K562 (cell line): ENCODE measurements at places on chromosomes 3 and 15. TPM values are rescaled to one million over a fixed set of nuclear protein-coding genes. Genes with fewer than 3 reads are reported as not detected.

GRCh38 chr15:61115679-61116078 is 113.4 kb downstream of the RORA start:
- DNase-seq = no peak

DNA sequence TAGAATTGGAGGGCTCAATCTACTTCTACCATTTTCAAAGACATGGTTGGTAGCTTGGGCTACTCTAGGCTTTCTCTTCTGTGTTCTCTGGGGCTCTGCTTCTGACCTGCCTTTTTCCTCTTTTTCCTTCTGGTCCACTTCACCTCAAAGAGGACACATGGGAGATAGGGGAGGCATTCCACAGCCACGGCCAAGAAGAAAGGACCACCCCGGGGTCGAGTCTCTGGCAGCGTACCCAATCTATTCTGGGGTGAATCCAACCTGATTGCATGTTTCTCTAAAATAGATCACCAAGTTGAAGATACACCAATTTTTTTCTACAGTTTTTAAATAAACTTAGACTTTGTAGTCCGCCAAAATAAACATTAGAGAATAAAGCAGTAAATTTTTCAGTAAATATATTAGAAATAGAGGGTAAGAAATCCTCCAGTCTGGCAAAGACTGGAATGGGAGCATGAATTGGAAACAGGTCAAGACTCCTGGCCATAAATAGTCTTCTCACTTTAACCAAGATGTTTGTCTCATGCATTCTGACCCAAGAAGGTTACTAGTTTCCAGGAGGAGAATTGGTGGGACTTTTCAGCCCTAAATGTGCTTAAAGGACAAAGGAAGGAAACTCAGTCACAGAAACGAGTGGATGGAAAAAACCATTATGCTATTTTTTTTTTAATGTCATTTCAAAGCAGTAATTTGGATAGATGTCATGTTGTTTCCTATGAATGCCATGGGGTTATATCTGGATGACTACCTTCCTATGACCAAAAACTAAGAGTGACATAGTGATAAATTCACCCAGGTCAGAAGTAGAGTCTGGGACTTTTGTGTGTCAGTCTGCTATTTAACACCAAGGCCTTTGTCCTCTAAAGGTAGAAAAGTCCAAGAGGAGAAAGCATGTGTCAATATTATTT is 71.3 kb upstream of the PHLDB2 start:
- DNase-seq = no peak

GRCh38 chr3:23244324-23245041 is 41.4 kb downstream of the UBE2E2 start:
- DNase-seq = no peak

- no peak for DNase-seq
Measured at GRCh38 chr15:74449643-74450205, 11.2 kb downstream of the UBL7 start.

DNA sequence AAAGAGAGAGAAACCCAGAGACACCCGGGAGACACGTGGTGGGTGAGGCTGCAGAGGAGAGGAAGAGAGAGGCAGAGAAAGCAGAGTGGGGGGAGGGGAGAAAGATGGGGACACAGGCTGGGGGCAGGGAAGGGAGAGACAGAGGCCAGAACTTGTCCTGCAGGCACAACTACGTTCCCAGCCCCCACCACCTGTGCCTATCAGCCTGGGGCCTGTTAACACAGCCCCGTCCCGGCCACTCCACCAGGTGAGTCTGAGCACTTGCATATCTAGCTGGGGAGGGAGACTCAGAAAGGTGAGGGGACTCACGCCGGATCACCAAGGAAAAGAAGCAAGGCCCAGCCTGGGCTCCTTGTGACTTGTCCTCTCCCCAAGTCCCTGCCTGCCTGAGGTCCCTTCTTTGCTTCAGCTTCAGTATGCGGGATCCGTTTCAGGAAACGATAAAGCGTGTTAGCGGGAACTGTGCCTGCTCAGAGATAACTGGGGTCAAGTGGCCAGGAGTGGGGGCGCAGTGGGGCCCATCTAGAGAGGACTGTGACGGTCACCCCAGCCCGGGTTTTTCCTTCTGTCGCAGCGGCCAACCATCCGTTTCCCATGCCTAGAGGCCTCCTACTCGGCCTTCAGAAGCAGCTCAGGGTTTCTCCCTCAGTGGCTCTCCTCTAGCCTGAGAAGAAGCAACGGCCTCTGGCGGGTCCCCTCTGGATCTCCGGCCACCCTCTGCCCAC is 10.3 kb downstream of the LINGO1 start:
- peak; percentile 67 for DNase-seq

DNA sequence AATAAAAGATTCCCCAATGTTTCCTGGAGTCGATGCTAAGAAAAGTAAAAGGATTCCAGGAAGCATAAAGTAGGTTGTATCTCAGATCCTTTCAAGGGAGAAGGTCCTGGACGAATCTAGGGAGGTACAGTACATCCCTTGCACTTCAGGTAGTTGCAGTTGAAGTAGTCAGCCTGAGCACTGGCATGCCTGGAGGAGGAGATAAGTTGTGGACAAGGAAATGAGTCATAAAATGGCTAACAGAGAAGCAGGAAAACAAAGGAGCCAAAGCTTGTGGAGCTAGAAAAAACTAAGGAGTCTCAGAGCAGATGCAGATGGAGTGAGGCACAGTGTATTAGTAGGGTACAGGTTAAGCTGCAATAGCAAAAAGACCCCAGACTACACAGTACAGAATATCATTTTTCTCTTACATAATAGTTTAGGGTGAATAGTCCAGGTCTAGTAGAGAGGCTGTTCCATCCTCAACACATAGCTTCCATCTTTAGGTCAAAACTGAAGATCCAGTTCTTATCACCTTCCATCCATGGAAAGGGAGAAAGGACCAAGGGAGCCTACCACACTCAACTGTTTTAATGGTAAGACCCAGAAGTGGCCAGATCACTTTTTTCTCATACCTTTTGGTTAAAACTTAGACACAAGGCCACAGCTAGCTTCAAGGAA is 41.3 kb downstream of the COL6A5 start:
- peak; percentile 89 for DNase-seq

GRCh38 chr3:53675942-53676341 is 170.3 kb downstream of the CHDH start:
- no peak for DNase-seq

GRCh38 chr3:146625186-146625775 is 20.1 kb upstream of the PLSCR5 start:
- no peak for DNase-seq

- no peak for DNase-seq
Measured at GRCh38 chr3:69343875-69344274, 42.0 kb downstream of the FRMD4B start.

DNA sequence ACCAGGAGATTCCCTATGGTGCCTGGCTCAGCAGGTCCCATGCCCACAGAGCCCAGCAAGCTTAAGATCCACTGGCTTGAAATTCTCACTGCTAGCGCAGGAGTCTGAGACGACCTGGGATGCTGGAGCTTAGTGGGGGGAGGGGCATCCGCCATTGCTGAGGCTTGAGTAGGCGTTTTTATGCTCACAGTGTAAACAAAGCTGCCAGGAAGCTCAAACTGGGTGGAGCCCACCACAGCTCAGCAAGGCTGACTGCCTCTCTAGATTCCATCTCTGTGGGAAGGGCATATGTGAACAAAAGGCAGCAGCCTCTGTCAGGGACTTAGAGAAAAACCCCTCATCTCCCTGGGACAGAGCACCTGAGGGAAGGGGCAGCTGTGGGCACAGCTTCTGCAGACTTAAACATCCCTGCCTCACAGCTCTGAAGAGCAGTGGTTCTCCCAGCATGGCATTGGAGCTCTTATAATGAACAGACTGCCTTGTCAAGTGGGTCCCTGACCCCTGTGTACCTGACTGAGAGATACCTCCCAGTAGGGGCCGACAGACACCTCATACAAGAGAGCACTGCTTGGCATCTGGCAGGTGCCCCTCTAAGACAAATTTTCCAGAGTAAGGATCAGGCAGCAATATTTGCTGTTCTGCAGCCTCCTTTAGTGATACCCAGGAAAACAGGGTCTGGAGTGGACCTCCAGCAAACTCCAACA is 231.5 kb upstream of the SETMAR start:
- DNase-seq = no peak

DNA sequence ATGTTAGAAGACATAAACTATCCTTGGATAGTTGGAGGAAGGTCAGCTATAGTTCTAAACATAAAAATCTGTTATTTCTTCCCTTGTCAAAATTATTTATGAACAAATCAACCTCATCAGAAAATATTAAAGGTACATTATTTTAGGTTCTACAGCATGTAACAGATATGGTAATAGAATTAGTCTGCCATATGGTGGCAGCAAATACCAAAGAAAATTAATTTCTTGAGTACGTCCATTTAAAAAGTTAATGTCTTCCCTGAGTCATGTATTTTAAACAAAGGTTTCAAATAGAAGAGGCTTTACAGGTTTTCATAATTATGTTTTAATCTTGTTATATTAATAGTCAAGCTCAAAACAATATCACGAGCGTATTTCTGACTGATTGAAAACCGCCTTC is 17.9 kb upstream of the ANKRD28 start:
- DNase-seq = no peak

- DNase-seq = no peak
Measured at GRCh38 chr3:157872902-157873301, 233.3 kb downstream of the SHOX2 start.

DNA sequence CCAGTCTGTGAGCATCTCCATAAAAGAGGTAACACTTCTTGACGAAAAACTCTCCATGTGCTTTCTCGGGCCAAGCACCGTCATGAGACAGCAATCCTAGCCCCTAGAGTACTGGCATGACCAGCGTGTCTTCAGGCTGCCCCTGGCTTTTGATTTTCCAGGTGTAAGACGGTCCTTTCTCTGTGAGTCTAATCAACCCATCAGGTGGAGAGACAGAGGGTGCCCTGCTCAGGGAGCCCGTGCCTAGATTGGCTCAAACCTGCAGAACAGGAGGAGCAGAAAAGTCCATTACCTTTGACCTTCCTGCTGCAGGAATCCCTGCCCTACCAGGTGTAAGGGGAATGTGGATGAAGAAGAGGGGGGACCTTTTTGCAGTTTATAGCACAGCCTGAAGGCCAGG is 109.5 kb upstream of the CHRM5 start:
- no peak for DNase-seq

GRCh38 chr15:59437142-59437816 is 707 bp upstream of the FAM81A start:
- DNase-seq = no peak

GRCh38 chr15:70717237-70717793 is 46.0 kb downstream of the UACA start:
- DNase-seq = no peak

CCPG1 gene
- 41.9 and 48.7 TPM in 2 replicates for total RNA-seq

NDUFB5 gene
- total RNA-seq = 156 and 168 TPM in 2 replicates

SERP1 gene
- total RNA-seq = 147 TPM in 2 replicates

SLC6A11 gene
- not detected in 2 replicates for total RNA-seq
